ENCODE measurements at places on chromosomes 13 and 19.

DNA sequence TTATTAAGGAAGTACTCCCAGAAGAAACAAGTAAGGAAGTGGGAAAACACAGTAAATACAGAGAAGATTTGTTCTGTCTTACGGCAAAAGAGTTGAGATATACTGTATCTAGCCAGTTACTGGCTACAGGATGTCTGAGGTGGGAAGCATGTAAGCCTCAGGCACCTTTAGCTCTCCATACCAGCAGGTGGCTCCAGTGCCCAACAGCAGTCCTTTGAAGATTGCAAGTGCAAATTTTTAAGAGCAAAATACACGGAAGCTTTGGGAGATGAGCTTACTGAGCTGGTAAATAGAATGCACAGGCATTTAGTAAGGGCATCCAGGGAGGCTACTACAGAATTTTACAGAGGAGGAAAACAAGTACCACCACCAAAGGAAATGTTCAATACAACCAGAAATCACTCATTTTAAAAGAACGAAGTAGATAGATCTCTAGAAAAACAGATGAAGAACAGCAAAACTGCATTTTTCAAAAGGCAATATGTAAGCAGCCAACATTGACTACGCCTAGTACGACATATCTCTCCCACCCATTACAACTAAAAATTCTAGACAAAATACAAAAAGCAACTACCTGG is 57.9 kb upstream of the VSTM2B start:
- DNase-seq, result no peak

- no peak for DNase-seq
Observed at GRCh38 chr13:97440598-97441170, 6.7 kb downstream of the RAP2A start.

DNA sequence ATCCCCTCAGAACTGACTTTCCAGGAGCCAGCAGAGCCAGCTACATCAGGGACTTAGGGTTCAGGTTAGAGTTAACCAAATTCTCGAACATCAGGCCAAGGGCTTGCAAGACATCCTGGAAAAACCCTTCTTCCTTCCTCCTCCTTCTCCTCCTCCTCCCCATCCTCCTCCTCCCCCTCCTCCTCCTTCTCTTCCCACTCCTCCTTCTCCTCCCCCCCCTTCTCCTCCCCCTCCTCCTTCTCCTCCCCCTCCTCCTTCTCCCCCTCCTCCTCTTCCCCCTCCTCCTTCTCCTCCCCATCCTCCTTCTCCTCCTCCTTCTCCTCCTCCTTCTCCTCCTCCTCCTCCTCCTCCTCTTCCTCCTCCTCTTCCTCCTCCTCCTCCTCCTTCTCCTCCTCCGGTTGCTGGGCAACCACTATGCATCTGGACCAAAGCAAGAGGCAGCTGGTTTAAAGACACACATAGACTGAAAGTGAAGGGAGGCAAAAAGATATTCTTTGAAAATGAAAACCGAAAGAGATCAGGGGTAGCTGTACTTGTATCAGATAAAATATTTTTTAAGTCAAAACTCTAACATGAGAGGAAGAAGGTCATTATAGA is 5.9 kb upstream of the CCL25 start:
- no peak for DNase-seq

GRCh38 chr13:33860526-33860925 is 42.6 kb downstream of the RFC3 start:
- peak; percentile 9 for DNase-seq

DNA sequence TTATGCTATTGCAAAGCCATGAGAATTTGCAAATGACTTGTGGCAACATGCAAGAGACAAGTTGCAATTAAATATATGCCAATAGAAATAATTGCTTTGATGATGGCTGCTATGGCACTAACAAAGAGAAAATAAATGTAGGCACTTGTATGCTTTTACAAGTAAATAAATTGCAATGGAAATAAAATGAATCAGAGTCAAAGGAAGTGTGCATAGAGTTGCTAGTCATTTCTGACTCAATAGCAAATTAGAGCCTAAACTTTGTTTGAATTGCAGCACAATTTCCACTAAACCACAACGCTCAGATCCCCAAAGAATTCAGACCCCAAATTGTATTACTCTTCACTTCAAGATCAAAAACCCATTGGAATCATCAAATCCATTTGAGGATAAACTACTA is 792.1 kb upstream of the ARGLU1 start:
- no peak for DNase-seq

- no peak for DNase-seq
Observed at GRCh38 chr13:50400035-50400726, 384.9 kb downstream of the KCNRG start.

GRCh38 chr13:28704919-28705318 is 13.9 kb downstream of the SLC46A3 start:
- peak; percentile 3 for DNase-seq

- DNase-seq, result no peak
Observed at GRCh38 chr13:33963895-33964294, 145.9 kb downstream of the RFC3 start.

DNA sequence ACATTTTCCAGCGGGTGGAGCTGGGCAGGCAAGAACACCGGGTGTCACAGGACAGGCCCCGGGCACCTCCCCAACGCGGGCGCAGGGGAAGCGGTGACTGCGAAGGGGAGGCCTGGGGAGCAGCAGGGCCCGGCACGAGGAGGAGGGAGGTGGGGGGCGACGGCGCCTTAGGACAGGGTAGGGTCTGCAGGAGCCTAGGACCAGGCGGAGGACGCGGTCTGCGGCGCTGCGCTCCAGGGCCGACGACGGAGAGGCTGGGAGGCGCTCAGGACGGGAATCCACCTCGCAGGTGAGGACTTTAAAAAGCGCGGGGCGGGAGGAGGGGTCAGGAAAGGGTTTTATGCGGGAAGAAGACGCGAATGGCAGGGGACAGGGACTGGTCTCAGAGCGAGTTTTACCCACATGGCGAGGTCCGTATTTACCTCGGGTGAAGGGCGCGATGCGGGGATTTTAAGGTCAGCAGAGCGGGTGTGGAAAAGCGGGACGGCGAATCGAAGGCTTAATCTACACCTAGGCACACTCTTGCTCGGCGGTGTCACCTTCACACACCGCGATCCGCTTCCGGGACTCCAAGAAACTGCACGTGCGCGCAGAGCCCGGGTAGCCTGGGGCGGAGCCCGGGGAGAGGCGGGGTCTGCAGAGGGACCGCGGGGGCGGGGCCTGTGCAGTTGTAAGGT is 13.5 kb downstream of the ERVV-2 start:
- peak; percentile 63 for DNase-seq

- no peak for DNase-seq
Observed at GRCh38 chr19:16376649-16377048, 52.0 kb downstream of the KLF2 start.

- DNase-seq, result peak; percentile 99
Observed at GRCh38 chr19:1406774-1407527, 435 bp upstream of the DAZAP1 start.

GRCh38 chr19:44753932-44754749 is 5.6 kb downstream of the BCL3 start:
- DNase-seq, result no peak

DNA sequence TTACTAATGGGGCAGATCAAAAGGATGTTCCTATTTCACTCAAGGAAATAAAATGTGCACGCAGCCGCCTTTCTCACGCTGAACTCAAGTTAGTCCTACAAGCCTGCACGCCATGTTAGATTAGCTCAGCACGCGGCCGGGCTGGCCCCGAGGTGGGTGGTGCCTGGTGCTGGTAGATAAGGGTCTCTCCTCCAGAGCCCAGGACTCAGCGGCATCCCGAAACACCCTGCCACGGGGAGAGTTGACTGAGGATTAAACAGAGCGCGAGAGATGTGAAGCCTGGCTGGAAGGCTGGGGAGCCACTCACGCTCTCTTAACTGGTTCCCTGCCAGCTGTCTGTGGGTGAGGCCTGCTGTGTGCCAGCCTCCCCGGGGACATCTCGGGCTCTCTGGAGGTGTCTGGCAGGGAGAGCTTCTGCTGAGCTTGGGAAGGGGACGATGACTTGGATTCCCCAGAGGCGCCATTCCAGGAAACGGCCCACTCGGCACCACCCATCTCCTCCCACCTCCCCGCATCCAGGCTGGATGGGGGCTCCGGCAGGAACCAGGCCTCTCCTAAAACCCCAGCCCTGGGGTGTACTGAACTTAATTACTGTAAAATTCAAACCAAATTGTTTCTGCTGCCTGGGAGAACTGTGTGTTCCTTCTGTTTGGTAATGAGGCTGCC is 122.2 kb downstream of the KDM4B start:
- peak; percentile 87 for DNase-seq

DNA sequence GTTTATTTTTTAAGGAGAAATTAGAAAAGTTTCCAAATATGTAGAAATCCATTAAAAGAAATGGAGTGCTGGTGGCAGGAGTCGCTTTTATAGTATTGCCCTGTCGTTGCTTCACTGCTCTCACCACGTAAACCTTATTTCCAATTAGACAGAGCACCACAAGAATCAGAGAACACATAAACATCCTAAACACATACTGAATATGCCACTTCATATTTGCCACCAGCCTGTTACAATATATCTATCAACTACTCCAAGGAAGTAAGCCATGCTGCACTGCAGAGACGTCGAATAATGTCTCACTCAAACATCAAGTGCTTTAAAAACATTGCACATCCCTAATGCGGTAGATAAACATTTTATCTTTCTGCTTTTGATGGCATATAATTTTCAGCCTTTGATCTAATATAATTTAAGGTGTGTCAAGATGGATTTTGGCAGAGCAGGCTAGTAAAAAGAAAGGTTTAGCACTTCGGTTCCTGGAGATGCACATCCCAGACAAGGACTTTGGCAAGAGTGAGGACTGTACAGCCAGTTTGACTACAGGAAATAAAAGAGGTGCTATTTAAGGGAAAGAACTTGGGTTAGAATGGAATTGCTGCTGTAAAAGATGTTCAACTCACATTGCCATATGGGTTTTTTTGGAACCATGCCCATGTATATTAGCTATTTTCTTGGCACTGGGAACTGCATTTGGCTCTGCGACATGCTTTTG is 932.3 kb downstream of the EFNB2 start:
- DNase-seq, result peak; percentile 9

DNA sequence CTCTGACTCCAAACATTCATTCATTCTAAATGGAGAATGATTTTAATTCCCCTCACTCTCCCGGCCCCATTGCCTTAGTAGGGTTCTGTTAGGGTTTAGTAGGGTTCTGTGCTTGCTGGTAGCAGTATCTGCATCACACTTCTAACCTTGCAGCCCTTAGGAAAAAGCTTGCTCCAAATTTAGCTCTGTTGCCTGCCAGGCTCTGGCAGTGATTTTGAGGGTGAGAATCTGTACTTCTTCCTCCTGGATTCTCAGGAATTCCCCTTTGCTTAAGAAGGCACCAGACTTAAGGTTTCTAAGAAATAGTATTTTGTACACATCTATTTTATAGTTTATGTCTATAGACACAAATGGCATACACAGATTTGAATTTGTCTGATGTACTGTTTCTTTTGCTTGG is 14.7 kb downstream of the B3GLCT start:
- DNase-seq, result no peak

DNA sequence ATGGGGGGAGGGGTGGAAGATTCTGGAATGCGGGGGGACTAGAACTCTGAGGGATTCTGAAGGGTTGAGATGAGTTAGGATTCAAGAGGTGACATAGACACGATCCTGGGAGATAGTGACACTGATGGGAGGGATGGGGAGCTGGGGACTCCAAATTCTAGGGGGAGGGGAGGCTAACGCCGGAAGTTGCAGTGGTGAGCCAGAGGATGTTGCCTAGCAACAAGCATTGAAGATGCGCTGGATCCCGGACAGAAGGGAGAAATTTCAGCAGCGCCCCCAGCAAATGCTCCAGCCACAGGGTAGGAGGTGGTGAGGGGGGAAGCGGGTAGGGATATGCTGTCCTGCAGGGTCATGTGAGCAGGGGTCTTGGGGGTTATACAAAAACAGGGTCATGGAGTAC is 6.9 kb upstream of the LTBP4 start:
- DNase-seq, result peak; percentile 38

GRCh38 chr19:12784871-12785430 is 6.3 kb upstream of the JUNB start:
- peak; percentile 61 for DNase-seq

GRCh38 chr13:25541434-25542123 is 169.8 kb downstream of the ATP8A2 start:
- DNase-seq, result no peak

GRCh38 chr13:29159871-29160270 is 339.7 kb downstream of the MTUS2 start:
- no peak for DNase-seq

DNA sequence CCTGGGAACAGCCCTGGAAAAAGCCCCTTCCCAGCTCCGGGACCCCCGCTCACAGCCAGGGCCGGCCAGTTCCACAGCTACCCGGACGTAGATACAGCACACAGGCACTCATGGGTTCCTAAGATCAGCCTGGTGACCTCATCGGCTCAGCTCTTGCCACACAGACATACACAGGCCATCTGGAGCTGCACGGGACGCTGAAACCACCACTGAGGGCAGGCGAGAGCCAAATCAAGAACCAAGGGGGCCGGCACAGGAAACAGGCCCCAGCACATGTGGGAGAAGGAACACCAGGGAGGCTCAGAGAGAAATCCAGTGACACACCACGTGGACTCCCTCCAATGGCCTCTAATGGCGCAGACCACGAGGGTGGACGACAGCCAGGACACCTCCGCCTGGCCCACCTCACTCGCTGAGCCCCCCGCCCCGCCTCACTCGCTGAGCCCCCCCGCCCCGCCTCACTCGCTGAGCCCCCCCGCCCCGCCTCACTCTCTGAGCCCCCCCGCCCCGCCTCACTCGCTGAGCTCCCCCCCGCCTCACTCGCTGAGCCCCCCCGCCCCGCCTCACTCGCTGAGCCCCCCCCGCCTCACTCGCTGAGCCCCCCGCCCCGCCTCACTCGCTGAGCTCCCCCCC is 69.7 kb upstream of the C13orf46 start:
- no peak for DNase-seq

DNA sequence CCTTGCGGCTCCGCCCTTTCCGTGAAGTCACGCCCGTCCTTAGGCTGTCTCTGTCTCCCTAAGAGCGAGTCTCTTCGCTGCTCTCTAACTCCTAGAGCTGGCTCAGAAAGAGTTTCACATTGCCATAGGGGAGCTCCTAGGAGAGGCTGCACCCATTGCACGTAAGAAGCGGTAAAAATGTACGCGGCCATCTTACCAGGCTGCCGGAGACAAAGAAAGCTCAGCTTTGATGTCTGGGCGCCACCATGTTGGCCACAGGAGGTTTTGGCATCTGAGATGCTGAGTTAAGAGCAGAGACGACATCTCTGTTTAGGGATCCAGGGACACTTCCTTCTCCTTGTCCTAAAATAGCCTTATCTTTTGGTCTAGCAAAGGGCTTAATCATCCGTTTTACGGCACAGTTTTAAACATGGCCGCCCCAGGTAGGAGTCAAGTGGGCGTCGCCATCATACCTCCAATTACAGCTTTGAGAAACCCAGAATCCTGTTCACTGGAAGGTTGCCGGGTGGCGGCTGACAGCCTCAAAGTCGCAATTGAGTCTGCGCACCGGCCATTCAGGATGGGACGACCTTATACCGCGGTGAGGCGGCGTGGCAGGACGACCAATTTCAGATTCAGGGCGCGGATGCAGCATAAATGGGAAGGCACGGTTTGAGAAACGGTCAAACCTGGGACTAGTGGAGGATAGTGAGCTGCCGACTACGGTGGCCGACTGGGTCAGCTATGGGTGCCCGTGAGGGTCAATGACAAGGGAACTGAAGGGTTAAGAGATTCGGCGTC is at the start of gene ZNF793:
Gene ZNF793 (plus strand): TSS at position 553 of the 780 bp plus-strand sequence. CDS start 16,501 bp downstream, outside the sequence.
- peak; percentile 97 for DNase-seq
